CD4-positive, CD25-positive, alpha-beta regulatory T cell (primary cell): ENCODE measurements at places on chromosomes 3 and 15. TPM values are rescaled to one million over a fixed set of nuclear protein-coding genes. Genes with fewer than 3 reads are reported as not detected.

Gene ANKUB1
- not detected for total RNA-seq

Gene CCR8
- total RNA-seq = 87.2 TPM

- H3K4me1 ChIP-seq = no peaks in the 10 kb centered on the region
- no peak overlapping the region for H3K4me3 ChIP-seq
- no peak for DNase-seq
- H3K27me3 ChIP-seq = no peaks in the 10 kb centered on the region
- no peaks in the 10 kb centered on the region for H3K36me3 ChIP-seq
- no peak overlapping the region for H3K27ac ChIP-seq
Measured at GRCh38 chr3:38548154-38548931, 52.2 kb downstream of the EXOG start.

Gene ZFYVE19
- total RNA-seq = 24.4 TPM

- DNase-seq = no peak
- H3K27ac ChIP-seq = no peak overlapping the region
- H3K27me3 ChIP-seq = no peaks in the 10 kb centered on the region
Measured at GRCh38 chr15:55873024-55873720, 120.2 kb downstream of the NEDD4 start.

DNA sequence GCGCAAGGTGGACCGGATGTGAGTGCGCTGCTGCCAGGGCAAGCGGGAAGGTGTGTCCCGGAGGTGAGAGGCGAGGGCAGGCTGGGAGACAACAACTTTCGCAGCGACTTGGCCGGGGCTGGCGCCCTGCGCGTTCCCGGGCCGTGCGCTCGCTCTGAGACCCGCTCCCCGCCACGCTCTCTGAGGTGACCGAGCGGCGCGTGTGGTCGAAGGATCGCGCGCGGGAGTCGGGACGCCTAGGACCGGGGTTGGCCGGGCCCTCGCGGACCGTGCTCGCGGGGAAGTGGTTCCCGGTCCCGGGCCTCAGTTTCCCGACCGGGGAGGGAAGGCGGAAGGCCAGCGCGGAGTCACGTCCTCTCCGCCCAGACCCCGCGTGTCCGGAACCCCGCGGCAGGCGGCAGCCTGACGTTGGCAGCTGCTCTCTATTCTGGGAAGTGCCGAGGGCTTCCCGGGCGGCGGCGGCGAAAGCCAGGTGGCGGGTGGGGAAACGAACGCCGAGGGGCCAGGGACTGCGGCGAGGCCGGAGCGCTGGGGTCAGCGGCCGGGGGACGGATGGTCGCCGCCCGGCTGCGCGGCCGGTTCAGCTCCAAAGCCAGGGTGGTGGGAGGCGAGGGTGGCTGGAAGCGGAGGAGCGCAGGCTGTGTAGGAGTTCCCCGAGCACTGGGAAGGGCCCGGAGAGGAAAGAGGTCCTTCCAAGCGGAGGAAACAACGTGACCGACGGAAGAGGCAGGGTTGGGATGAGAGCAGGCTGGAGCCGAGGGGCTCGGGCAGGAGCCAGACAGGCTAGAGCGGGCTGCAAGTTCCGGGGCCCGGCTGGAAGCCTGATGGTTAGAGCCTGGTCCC is 1.0 kb upstream of the IGF2BP2 start:
- H3K4me1 ChIP-seq = peaks cover 25% of the 10 kb centered on the region
- no peak overlapping the region for H3K27ac ChIP-seq
- no peak overlapping the region for H3K4me3 ChIP-seq
- peaks cover 40% of the 10 kb centered on the region for H3K27me3 ChIP-seq

DNA sequence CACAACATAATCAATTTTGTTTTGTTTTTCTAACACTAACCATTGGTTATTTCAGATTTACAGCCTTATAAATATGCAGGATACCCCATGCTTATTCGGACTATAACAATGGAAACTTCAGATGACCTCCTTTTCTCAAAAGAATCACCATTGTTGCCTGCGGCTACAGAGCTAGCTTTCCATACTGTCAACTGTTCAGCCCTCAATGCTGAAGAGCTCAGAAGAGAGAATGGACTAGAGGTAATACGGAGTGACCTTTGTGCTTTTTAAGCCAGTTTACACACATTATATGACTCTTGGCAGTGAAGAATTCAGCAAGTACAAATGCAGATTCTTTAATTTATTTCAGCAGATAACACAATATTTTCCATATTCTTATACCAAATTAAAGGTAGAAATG is 81.8 kb downstream of the DNAJC13 start:
- DNase-seq = no peak
- H3K27me3 ChIP-seq = no peaks in the 10 kb centered on the region
- H3K36me3 ChIP-seq = peaks cover 89% of the 10 kb centered on the region
- no peak overlapping the region for H3K27ac ChIP-seq

Gene P3H2
- not detected for total RNA-seq

DNA sequence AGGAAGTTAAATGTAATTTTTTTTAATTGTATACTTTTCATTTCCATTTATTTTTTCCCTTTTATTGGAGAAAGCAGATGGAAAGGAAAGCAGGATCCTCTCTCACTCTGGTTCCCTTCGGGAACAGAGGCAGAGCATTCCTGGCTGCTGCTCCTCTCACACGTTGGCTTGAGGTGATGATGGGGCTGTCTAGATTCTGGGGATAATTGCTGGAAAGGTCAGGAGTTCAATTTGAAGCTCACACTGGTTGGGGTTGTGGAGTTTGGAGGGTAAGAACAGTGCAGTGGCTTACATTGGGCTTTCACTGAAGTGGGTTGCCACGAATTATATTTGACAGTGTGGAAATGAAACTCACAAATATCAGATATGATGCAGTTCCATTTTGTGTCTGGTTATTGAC is 57.6 kb downstream of the RARB start:
- no peaks in the 10 kb centered on the region for H3K4me1 ChIP-seq
- DNase-seq = no peak
- H3K36me3 ChIP-seq = no peaks in the 10 kb centered on the region
- no peak overlapping the region for H3K27ac ChIP-seq
- H3K4me3 ChIP-seq = no peak overlapping the region

Gene PARL
- 45.6 TPM for total RNA-seq

- no peak overlapping the region for H3K27ac ChIP-seq
- peaks cover 8% of the 10 kb centered on the region for H3K27me3 ChIP-seq
- H3K4me1 ChIP-seq = no peaks in the 10 kb centered on the region
- H3K36me3 ChIP-seq = no peaks in the 10 kb centered on the region
- DNase-seq = no peak
Measured at GRCh38 chr15:48823237-48823636, 12.4 kb upstream of the CEP152 start.

Gene CDHR4
- total RNA-seq = 0.32 TPM

- H3K27ac ChIP-seq = no peak overlapping the region
- no peaks in the 10 kb centered on the region for H3K36me3 ChIP-seq
- H3K27me3 ChIP-seq = no peaks in the 10 kb centered on the region
- no peak overlapping the region for H3K4me3 ChIP-seq
- H3K4me1 ChIP-seq = no peaks in the 10 kb centered on the region
Measured at GRCh38 chr3:77321646-77322045, 281.7 kb downstream of the ROBO2 start.

DNA sequence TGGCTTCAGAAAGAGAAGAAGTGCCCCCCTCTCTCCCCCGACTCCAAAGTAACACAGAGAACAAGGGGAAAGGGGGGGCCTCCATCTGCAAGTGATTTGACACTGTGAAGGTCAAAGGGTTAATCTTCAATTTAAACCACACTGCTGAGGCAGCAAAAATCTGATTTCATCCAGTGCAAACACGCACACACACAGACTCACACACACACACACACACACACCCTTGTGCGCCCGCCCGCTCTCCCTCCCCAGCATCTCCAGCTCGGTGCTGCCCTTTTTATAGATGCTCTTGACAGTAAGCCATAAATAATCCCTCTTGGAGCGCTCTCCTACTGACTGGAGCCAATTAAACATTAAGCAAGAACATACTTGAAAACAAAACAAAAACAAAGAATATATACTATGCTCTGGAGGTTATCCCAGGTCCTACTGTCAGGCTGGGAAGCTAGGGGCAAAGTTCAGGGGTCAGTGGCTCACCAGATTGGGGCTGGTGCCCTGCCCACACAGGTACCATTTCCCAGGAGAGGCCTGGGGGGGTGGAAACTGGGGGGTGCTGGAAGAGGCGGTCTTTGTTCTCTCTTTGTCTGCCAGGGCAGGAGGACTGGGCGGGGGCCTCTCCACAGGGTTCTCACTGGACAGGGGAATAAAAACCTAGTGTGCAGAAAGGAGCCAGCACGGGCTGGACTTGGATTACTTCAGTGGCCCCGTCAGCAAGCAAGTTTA is 16.3 kb downstream of the BMF start:
- no peak overlapping the region for H3K4me3 ChIP-seq
- H3K36me3 ChIP-seq = no peaks in the 10 kb centered on the region
- no peak for DNase-seq

GRCh38 chr3:75012791-75013331 is 398.4 kb upstream of the CNTN3 start:
- no peaks in the 10 kb centered on the region for H3K36me3 ChIP-seq
- DNase-seq = no peak
- no peak overlapping the region for H3K4me3 ChIP-seq
- H3K4me1 ChIP-seq = no peaks in the 10 kb centered on the region

Gene GP9
- total RNA-seq = 3.7 TPM

DNA sequence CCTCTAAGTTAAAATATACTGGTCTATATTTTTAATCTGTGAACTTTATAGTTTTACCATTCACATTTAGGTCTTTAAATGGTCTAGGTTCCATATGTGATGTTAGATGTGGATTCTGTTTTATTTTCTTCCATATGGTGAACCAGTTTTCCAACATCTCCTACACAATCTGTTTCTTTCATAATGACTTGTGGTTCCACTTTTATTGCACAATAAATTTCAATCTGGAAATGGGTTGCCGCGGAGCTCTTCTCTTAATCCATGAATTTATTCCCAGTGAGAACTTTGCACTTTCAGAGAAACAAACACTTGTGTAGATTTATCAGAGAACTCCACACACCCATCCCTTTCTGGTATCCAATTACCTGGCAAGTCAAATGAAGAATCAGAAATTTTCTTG is 20.9 kb upstream of the SPPL2A start:
- no peak for DNase-seq
- H3K4me3 ChIP-seq = no peak overlapping the region
- no peaks in the 10 kb centered on the region for H3K27me3 ChIP-seq
- no peak overlapping the region for H3K27ac ChIP-seq
- H3K36me3 ChIP-seq = no peaks in the 10 kb centered on the region

GRCh38 chr3:60363817-60364216 is 887.4 kb downstream of the FHIT start:
- no peak overlapping the region for H3K27ac ChIP-seq
- no peaks in the 10 kb centered on the region for H3K4me1 ChIP-seq
- no peak overlapping the region for H3K4me3 ChIP-seq
- no peaks in the 10 kb centered on the region for H3K36me3 ChIP-seq
- no peaks in the 10 kb centered on the region for H3K27me3 ChIP-seq

GRCh38 chr3:52809662-52810377 is 15.2 kb downstream of the ITIH3 start:
- no peaks in the 10 kb centered on the region for H3K27me3 ChIP-seq
- no peaks in the 10 kb centered on the region for H3K36me3 ChIP-seq
- H3K4me1 ChIP-seq = no peaks in the 10 kb centered on the region
- no peak overlapping the region for H3K4me3 ChIP-seq

DNA sequence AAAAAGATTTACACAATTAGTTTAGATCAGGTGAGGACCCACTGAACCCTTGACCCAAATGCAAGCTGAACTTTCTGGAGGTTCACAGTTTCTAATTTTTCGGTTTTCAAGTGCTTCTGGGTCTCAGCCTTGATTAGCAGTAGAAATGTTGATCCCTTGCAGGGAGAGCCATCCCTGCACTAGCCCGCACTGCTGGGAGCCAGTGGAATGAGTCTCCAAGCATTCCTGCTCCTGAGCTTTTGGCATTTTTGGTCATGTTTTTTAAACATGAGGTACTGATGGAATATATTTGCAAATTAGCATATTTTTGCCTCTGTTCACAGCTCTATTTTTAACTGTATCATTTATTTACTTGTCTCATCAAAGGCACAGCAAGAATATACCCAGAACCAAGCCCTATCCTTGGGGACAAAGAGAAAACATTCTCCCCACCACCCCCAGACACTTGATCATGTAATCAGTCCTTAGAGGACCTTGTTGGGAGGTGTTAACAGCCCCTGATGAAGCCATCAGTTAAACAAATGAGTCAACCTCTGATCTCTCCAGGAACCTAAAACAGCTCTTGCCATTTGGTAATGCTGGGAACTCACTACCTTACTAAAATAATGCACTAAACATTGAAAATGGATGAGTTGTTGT is 119.0 kb upstream of the CTDSPL start:
- DNase-seq = no peak
- H3K4me1 ChIP-seq = no peaks in the 10 kb centered on the region
- no peaks in the 10 kb centered on the region for H3K36me3 ChIP-seq
- H3K4me3 ChIP-seq = no peak overlapping the region
